Central memory CD4-positive, alpha-beta T cell (primary cell): ENCODE measurements at places on chromosomes 11 and 22.

DNA sequence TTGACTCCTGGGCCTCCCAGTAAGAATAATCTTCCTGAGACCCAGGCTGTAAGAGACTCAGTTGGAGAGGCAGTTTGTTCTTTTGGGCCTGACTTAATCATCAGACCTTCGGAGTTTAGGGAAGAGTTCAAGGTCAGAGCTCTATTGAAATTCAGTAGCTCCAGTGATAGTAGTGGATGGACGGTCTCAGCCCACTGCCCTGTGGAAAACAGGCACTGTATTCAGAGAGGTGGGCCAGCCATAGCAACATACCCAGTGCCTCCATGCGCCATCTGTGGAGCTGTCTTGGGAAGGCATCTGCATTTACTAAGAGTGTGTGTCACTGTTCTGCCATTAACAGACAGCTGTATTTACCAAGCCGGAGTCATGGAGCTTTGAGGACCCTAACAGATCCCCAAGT lies 2.9 kb downstream of the SMARCB1 start:
- no peak for DNase-seq

DNA sequence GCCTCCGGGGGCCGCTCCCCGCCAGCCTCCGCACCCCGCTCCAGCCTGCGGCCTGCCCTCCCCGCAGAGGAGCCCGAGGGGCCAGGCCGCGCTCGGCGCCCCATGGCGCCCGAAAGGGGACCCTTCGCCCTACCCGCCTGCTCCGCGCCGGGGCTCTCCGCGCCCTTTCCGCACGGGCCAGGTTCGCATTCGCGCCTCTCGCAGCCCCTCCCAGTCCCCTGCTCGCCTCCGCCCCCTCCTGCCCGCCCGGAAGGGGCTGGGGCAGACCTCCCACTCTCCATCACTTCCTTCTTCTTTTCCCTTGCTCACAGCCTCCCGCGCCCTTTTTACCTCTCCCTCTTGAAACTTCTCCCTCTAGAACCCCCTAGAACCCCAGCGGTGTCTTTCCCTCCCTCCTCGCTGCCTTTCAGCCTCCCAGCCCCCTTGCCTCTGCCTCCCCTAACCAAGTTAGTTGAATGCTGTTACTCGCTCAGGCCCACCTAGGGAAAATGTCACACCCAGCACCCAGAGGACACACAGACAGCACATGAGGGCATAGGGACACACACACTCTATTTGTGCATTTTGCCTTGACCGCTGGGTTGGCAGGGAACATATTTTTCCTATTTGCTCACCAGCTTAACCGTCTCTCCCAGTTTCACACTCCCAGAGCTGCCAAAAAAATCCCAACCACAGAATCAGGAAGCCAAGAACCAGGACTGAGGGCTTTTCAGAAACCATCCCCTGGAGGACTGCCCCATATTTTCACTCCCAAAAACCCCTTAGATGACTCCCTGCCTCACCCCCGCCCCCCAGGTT lies at the start of gene SLC43A3:
TSS of gene SLC43A3 (minus strand) at position 193 of the 798 bp plus-strand sequence. CDS start 949 bp downstream, outside the sequence.
- peak; percentile 25 for DNase-seq

DNA sequence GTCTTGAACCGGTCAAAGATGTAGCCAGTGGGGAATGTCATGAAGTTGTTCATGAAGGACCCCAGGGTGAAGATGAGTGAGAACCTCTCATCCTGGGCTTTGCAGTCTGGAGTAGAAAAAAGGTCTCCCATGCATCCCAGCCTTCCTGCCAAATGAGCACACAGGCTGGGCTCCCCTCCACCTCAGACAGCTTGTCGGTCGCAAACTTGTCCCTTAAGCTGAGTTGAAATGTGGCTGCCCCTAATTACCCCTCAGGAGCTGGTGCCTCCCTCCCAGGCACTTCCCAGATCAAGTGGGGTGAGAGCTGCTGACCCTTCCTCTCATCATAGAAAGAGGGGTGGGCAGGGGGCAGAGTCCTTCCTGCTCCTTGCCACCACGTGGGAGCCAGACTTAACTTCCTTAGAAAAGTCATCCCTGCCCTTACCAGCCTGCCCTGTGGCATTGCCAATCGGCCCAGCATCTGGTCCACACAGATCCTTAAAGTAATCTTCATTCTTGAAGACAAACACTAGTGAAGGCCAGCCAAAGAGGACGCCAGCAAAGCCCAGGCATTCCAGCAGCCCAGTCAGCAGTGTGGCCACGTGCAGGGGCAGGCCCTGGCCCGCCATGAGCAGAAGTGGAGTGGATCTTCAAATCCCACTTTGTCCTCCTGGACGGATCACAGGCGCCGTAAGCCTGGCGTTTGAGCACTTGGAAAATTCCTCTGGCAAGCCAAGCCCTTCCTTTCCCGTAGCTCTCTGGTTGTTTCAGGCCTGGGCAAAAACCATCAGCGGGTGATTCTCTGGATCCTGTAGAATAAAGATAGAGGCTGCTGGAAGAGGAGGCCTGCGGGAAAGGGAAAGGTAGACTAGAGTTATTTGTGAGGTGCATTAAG lies 1.1 kb downstream of the SLC43A3 start:
- DNase-seq, result no peak

DNA sequence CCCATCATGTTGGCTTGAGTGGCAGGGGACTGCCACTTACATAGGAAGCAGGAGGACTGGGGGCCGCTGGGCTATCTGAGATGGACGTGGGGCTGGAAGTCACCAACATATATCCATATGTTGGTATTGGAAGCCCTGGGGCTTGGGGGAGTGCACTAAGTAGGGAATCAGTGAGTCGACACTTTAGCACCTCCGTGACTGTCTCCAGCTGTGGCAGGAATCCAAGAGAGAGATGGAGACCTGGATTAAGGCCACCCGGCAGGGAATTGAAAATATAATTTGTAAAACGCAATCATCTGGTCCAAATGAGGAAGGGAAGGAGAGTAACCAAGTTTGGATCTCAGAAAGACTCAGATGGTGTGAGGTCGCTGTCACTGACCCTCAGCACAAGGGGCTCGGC lies 68.4 kb downstream of the ELFN2 start:
- no peak for DNase-seq

- DNase-seq, result no peak
Measured at GRCh38 chr22:31619611-31620300, 42.3 kb downstream of the PISD start.

GRCh38 chr11:2699185-2699530 lies 636 bp downstream of the KCNQ1OT1 start:
- no peak for DNase-seq

DNA sequence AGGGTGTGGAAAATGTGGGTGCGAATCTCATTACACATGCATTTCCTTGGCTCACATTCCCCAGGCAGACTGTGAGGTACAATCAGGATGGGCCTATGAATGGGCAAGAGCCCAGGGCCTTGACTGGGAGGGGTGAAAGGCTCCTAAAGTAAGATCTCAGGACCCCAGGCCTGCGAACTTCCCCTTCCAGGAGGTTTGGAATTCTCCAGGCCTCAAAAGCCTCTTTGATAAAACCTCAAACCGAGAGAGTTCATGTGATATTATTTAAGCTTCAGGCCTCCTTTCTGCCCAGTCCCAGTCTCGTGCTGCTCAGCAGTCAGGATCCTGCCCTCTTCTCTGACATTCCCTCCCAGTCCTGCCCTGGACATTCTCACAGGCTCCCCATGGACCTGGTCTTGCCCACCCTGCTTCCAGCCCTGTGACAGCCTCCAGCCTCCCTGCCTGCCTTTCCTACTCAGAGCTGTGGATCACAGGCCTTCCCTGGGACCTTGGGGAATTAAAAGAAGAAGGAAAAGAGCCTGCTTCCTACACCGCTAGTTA lies 37.3 kb upstream of the TEAD1 start:
- no peak for DNase-seq

DNA sequence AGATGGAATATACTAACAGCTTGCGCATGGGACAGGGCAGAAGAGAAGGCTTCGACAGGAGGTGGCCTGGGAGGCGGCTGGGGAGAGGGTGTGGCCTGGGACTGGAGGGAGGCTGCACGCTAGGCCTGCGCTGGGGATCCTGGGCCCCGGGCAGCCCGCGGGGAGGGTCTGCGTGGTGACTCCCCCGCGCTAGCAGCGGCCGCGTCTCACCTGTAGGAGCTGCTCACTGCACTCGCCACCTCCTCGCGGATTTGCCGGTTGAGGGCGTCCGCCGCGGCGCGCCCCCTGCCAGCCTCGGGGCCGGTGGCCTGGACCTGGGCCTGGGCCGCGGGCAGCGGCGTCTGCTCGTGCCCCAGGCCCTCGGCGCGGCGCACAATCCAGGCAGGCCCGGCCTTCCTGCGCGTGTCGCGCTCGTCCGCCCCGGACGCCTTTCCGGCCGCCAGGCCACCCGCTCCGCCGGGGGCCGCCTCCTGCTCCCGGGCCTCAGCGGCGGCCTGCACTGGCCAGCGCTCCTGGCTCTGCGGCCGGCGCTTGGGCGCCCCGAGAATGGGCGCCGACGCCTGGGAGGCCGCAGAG lies 1.5 kb downstream of the MAP6 start:
- no peak for DNase-seq

- DNase-seq, result no peak
Measured at GRCh38 chr22:29306835-29307595, 565 bp downstream of the GAS2L1 start.

DNA sequence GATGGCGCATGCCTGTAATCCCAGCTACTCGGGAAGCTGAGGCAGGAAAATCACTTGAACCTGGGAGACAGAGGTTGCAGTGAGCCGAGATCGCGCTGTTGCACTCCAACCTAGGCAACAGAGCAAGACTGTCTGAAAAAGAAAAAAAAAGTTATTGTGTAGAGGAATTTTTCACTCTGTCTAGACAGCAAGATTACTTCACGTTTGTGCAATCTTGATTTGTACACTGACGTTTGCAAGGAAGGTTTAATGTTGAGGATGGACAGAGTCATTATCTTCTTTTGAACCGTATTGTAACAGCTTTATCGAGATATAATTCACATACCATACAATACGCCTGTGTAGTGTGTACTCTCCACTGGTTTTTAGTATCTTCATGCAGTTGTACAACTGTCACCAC lies 3.7 kb downstream of the CTTN start:
- no peak for DNase-seq

DNA sequence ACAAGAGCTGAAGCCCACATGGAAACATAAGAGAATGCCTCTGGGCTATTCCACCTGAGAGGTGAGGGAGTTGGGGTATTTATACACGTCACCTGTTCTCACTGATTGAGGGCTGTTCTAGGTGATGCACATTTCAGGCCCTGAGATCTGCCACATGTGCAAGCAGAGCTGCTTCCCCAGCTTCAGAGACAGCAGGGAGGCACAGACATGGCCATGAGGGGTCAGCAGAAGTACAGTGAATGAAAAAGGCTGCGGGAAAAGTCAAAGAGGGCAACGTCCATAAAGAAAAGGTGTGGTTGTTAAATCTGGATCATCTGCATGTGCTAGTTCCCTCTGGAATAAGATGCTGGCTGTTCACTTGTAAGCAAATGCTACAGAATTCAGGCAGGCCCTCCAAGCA lies 75.4 kb downstream of the GAB4 start:
- DNase-seq, result no peak

- DNase-seq, result no peak
Measured at GRCh38 chr11:13463779-13464290, 813 bp upstream of the BTBD10 start.

DNA sequence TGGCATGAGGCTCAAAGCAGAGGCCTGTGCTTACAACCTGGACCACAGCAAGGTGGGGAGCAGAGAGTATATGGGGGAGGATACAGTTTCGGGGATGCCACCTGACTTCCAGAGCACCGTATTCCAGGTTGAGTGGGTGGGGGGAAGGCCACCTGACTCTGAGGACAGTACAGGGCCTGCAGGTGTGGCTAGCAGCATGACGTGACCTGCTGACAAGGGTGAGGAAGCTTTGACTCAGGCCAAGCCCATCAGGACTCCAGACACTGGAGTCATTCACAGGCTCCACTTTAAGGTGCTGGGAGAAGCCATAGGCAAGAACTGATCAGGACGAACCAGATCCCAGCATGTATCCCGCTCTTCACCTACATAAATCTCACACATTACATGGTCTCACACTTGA lies 34.6 kb upstream of the CRTAM start:
- DNase-seq, result no peak

DNA sequence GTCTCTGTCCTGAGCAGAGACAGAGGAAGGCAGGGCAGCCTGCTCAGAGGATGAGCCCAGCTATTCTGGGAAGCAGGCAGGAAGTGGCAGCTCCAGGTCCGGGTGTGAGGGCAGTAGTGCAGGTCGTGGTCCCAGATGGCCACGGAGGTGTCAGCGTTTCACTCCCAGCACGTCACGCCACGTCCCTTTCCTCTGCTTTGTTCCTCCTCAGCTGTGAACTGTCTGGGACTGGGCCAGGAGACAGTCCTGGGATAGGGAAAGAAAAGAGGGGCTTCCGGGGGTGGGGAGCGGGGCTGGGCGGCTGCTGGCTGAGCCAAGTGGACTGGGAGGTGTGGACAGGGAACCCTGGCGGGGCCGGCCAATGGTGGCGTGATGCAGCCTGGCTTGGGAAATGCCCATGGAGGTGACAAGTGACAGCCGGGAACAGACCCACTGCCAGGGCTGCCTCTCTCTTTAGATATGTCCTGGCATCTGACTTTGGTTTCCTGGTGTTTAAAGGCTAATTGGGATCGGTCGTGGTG lies 64.7 kb downstream of the KCNQ1 start:
- DNase-seq, result no peak

GRCh38 chr11:128867277-128867676 lies at the start of gene KCNJ1:
KCNJ1 (minus strand) TSS chr11:128867296; CDS start chr11:128840243, 27,053 bp downstream.
- peak; percentile 15 for DNase-seq

DNA sequence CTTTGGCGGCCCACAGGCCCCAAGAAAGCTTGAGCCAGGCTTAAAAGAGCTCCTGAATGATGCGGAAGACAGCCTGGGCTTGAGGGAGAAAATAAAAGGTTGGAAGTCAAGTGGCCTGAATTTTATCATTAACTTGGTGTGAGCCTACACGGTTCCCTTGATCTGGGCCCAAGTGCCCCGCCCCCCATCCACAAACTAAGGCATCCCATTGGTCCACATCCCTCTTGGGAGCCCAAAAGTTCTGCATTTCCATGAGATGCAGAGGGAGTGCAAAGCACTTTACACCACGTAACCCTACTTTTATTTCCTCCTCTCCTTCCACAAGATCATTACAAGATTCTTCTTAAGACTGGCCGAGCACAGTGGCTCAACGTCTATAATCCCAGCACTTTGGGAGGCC lies 22.2 kb downstream of the LARGE1 start:
- DNase-seq, result no peak

DNA sequence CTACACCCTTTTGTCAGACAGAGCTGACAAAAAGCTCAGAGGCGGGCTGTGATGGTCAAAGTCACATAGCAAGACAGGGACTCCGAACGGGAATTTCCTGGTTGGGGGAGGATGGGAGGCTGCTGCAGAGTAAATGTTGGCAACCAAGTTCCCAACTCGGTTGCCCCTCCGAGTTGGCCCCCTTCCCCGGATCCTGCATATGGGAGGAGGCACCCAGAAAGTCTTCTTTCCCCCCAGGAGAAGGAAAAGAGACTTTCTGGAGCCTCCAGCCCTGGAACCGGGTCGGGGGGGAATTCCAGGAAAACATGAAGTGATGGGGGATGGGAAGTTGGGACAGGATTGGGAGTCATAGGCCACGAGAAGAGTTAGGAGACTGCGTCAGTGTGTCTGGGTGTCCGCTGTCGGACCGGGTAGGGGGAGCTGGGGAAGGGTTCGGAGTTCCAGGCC lies 614 bp downstream of the SELENOM start:
- DNase-seq, result no peak

DNA sequence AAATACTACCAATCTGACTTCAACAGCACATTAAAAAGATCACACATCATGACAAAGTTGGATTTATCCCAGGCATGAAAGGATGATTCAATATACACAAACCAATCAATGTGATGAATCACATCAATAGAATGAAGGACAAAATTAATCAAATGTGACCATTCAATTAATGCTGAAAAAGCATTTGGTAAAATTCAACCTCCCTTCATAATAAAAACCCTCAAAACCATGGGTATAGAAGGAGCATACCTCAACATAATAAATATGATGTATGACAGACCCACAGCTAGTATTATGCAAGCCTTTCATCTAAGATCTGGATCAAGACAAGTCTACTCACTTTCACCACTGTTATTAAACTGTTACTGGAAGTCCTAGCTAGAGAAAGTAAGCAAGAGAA lies 921.7 kb upstream of the RAG2 start:
- no peak for DNase-seq
